ENCODE measurements at places on chromosomes 7 and 10.

- H3K27me3 ChIP-seq: peaks cover 4% of the 10 kb centered on the region
- H3K36me3 ChIP-seq: no peaks in the 10 kb centered on the region
- no peak for DNase-seq
- H3K27ac ChIP-seq: no peak overlapping the region
- H3K4me3 ChIP-seq: no peak overlapping the region
- H3K4me1 ChIP-seq: no peaks in the 10 kb centered on the region
Measured at GRCh38 chr10:58451193-58451889, 61.3 kb upstream of the BICC1 start.

- no peak overlapping the region for H3K4me3 ChIP-seq
- no peak for DNase-seq
- no peaks in the 10 kb centered on the region for H3K27me3 ChIP-seq
Measured at GRCh38 chr7:55878691-55879090, 8.6 kb upstream of the ZNF713 start.

GRCh38 chr10:81820418-81820817, 54.6 kb upstream of the NRG3 start:
- no peaks in the 10 kb centered on the region for H3K27me3 ChIP-seq
- no peaks in the 10 kb centered on the region for H3K4me1 ChIP-seq
- no peaks in the 10 kb centered on the region for H3K36me3 ChIP-seq

- no peak for DNase-seq
- no peaks in the 10 kb centered on the region for H3K27me3 ChIP-seq
- no peak overlapping the region for H3K27ac ChIP-seq
- H3K4me3 ChIP-seq: no peak overlapping the region
- H3K4me1 ChIP-seq: no peaks in the 10 kb centered on the region
Measured at GRCh38 chr10:76303682-76304316, 872.4 kb downstream of the LRMDA start.

DNA sequence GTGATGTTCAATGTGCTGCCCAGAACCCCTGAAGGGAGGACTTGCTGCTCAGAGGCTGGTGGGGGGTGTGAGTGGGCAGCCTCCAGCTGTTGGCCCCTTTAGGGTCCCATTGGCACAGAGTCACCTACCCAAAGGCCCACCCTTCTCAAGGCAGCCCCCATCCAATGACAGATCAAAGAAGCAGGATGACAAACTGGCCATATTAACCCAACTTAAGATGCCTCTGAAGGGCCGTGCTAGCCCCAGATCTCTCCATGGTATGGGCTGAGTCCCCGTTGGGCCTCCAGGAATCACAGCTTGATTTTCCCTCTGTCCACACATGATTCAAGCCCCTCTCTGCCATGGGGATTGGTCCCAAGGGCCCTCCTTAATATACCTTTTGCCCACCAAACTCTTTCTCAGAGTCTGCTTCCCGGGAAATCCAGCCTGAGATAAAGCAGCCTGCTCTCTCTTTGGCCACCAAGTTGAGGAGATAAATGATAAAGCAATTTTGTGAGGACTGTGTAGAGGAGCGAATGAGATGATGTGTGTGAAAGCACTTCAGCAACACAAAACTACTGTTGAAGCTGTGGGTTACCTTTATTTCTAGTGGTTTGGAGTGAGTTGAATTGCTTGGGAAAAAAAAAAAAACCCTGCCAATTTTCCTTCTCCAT, 38.2 kb upstream of the C10orf71 start:
- H3K4me3 ChIP-seq: no peak overlapping the region
- H3K36me3 ChIP-seq: no peaks in the 10 kb centered on the region
- no peaks in the 10 kb centered on the region for H3K4me1 ChIP-seq
- no peak for DNase-seq
- H3K27me3 ChIP-seq: no peaks in the 10 kb centered on the region
